ENCODE measurements at places on chromosomes 3 and 15.

DNA sequence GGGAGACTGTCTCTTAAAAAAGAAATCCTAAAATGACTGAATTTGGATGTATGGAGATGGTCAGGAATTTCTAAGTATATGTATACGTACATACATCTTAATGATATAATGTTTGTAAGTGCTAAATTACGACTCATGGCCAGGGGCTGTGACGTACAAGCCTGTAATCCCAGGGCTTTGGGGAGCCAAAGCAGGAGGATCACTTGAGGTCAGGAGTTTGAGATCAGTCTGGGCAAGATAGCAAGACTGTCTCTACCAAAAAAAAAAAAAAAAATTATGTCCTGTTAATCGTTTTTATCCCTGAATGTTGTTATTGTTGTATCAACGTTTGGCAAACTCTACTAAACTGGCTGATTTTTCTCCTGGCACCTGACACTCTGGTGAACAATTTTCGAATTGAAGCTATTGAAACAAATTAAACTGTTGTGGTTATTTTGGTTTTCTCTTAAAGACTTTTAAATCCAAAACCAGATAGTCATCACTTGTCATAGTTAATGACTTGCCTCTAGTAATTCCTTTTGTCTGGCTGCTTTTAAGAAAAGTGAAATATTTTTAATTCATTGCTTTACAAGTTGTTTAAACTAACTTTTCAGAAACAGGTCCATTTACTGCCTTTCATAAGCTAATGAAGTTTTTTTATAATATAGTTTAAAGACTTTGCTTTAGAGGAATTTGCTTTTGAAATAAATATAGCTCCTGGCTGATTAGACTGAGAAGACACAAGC is 7.0 kb downstream of the MORF4L1 start:
- DNase-seq, result no peak

DNA sequence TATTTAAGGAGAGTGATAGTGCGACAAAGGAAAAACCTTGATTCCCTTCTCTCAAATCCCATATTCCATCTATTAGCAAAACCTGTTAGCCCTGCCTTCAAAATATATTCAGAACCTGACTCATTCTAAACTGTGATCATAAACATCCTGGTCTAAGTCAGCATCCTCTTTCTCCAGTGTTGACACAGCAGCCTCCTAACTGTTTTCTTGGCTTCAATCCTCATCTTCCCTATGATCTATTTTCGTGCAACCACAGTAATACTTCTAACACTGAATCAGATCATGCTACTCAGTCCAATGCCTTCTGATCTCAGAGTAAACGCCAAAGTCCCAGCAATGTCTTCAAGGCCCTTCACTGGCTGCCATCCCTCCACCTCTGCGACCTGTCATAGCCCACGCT is 785.1 kb downstream of the EDEM1 start:
- no peak for DNase-seq

DNA sequence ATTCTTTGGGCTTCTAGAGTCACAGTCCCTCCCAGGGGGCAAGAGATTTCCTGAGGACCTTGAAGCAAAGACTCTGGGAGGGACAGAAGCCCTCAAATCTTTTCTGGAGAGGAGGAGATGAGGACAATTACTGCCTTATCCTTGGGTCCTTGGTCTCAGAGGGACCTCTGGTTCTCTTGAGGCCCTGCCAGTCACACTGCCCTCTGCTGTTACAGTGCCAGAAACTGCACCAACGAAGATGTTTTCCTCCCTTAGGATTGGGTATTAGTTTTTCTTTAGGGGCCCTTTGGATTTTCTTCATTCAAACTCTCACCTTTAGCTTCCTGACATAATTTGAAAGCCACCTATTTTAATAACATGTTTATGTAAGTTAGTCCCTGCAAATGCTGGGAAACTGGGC is 58.2 kb upstream of the SCN5A start:
- DNase-seq, result peak; percentile 31

DNA sequence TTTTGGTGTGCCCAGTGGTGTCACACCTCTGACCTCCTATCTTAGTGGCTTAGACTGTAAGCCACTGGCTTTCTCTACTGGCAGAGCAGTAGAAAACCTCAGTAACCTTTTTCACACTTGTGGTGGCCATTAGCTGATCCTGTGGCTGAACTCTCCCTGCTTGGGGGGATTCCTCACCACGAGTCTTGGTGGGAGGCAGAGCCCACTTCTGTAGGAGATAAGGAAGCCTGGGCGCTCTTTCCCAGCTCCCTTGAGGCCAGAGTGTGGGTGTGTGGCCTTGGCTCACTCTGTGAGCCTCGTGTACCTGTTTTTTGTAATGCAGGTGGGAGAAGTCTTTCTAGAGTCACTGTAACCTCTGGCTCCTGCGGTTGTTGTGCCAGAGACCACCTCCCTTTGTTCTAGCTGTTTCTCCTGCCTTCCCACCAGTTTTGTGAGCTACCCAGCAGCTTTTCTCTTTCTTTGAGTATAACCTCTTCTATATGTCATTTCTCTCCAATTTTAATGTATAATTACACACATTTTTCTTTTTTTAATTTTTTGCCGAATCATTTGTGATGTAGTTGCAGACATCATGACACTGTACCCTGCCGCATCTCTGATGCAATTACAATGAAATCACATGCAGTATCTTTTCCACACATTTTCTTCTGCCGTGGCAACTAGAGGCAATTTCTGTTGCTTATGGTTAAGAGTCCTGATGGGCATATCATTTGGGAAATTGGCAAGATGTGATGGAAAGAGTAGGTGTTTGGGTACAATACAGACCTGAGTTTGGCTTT is 13.8 kb downstream of the XCR1 start:
- DNase-seq, result no peak

- no peak for DNase-seq
These were observed 9.3 kb downstream of the PSTPIP1 start for GRCh38 chr15:77004189-77004588.

DNA sequence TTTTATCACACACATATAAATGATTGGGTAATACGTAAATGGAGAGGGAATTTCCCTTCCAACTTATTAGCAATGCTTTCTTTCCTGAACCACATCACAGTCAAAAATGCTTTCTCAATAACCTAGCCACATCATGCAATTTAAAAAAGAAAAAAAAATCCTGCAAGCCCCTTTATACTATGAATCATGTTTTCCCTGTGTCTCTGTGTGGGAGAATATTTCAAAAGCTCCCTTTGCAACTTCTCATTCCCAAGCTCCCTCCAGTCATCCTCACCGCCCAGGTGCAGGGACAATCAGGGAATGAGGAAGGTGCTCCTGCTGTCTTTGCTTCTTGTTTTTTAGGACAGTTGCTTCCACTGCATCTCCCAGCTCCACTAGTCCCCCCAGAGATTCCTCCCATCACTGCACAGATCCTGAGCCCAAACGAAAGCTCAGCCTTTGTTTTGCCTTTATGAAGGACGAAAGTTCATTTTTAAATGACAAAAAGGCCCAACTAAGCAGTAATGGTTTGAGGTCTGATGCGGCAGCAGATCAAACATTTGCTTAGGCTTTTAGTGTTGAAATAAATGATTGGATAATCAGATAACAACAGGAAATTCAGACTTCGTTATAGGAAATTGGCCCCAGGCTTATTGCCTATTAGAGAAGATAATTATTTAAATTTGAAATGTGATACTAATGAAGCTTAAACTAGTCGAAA is 47.8 kb upstream of the ADGRG7 start:
- DNase-seq, result peak; percentile 74

GRCh38 chr3:98594628-98595324 is 1.4 kb upstream of the CPOX start:
- DNase-seq, result no peak

DNA sequence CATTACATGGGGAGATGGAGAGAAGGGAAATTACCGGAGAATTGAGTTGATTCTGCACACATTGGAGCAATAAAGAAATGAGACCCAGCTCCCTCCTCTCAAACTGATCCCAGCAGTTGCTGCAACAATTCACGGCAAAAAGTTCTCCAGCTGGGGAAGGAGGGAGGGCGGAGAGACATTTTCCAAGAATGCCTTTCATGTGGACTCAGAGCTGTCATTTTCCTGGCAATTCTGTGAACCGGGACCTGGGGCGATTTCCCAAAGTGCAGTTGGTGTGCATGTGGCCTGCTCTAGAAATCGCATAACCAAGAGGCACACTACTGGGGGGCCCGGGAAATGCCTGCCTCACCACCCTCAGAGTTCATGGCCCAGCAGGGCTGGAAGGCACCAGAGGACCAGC is 48.7 kb upstream of the IREB2 start:
- no peak for DNase-seq

- DNase-seq, result peak; percentile 94
These were observed at the start of gene CHMP2B for GRCh38 chr3:87227104-87227834. Gene CHMP2B, plus strand, starts transcription at chr3:87227309. Its CDS starts 214 bp downstream, at chr3:87227523.

DNA sequence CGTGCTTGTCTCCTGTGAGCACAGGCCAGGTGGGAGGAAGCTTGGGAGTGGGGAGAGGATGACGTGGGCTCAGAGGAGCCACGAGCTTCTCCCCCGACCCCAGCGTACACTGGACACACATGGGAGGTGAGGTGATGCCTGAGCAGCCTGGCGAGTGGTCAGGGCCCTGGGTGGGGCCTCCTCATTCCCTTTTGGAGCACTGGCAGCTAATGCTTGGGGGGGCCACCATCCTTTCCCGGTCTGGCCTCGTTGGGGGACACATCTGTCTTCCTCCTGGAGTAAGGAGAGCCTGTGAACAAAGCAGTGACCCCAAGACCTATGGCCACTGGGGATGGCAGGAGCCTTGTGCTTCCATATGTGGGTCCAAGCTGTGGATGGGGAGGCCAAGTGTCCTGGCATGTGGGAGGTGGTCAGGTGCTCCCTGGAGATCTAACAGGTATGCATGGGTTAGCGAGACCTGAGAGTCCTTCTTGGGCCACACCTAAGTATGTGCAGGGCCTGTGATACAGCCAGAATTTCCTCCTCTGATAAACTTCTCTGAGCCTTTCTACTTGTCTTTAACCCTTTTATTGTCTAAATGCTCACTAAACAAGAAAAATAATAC is 9.5 kb downstream of the KLF13 start:
- DNase-seq, result no peak

DNA sequence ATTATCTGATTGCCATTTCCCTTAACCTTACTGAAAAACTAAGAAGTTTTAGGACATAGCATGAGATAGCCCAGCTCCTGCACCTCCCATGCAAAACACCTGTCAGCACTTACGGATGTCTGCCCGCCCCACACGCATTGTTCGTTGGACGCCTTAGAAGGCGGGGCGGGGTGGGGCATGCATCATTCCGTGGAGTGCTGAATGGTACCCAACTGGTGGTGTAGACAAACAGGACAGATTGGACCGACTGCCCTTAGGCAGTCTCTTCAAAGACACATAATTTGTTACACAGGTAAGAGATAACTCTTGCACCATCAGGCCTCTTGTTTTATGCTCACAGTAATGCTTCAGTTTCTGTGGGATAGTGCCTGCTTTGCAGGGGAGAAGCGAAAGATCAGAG is 93.8 kb downstream of the SMAD6 start:
- no peak for DNase-seq

- DNase-seq, result no peak
These were observed 18.8 kb downstream of the ACKR4 start for GRCh38 chr3:132615881-132616280.

DNA sequence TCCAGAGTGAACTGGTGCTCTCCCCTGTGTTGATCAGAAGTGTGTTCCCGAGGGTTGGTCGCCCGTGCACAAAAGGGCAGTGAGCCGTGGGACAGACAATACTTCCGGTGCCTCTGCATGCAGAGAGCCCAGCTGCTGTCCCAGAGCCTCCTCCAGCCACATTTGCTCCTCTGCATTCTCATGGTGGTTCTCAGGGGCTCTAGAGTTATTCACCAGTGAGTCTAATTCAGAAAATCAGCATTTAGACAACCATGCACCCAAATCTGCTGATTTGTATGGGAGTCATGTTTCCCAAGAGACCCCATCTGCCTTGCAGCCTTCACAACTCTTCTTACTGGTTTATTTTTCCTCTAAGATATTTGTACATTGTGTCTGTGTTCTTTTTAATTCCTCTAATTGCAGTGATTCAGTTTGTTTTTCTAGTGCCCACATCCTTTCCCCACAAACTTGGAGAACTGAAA is 107.0 kb upstream of the SPRED1 start:
- peak; percentile 77 for DNase-seq

- DNase-seq, result no peak
These were observed 8.8 kb downstream of the OR4F15 start for GRCh38 chr15:101820781-101821180.

- peak; percentile 85 for DNase-seq
These were observed 29.3 kb downstream of the CCNL1 start for GRCh38 chr3:157130467-157131251.

DNA sequence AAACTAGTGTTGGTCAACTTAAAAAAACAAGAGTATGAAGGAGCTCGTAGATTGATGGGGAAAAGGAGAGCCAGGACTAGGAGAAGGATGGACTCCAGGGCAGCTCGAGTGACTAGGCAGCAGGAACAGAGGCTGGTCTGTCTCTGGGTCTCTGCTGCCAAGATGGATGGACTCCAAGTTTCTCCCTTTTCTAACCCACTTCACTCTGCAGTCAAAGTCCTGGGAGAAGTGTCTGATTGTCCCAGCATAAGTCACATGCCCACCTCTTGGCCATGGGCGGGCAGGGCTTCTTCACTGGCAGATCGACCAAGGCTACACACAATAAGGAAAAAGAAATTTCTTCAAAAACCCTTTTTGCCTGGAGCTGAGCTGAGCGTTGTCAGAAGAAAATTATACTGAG is 9.2 kb upstream of the EPB42 start:
- no peak for DNase-seq

DNA sequence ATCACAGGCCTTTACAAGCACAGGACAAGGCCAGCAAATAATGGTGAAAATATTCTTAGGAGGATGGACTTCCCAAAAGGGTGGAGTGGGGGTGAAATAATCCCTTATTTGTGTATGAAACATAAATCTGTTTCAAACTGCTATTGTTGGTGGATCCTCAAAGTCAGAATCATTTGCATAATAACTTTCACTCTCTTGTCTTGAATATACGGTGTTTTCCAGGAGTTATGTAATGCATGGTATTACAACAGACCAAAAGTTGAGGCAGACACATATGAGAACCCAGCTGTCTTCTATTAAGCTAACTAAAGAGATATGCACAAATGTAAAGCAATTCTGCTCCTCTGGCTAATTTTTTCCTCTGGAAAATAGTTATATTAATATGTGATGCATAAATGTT is 57.7 kb downstream of the PRTG start:
- no peak for DNase-seq

- peak; percentile 87 for DNase-seq
These were observed 57.5 kb upstream of the HERC1 start for GRCh38 chr15:63891079-63891767.

DNA sequence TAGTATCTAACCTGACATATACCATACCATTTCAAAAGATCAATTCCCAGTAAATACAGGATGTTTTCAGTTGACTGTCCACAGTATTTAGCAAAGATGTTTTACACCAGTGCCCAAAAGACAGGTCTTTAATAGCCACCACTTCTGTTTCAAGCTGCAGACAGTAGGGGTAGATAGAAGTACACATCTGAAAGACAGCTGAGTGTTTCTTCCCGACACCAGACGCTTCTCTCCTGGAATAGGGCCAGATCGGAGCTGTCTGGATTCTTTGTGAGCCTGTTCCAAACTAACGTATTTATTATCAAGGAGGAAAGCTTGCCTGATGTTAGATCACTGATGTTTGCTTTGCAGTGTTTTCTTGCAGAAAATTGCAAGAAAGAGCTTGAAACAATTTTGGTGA is 136.1 kb upstream of the RBMS3 start:
- DNase-seq, result peak; percentile 14

Data from neural progenitor cell (in vitro differentiated cells).